Smooth muscle cell of the coronary artery (primary cell): ENCODE measurements at places on chromosomes 3 and 15. TPM values are rescaled to one million over a fixed set of nuclear protein-coding genes. Genes with fewer than 3 reads are reported as not detected.

Gene CPNE4
- not detected in 2 replicates for total RNA-seq

Gene PLCB2
- total RNA-seq, result 0.12 and 0.23 TPM in 2 replicates

Gene NPTN
- total RNA-seq, result 103 and 117 TPM in 2 replicates

Gene SPINK8
- not detected in 2 replicates for total RNA-seq

Gene PHLDB2
- total RNA-seq, result 48.1 and 67.3 TPM in 2 replicates

Gene SEC22C
- total RNA-seq, result 34.9 and 41.1 TPM in 2 replicates

Gene TTBK2
- total RNA-seq, result 5.5 and 8.6 TPM in 2 replicates

Gene ITIH4
- total RNA-seq, result 0.82 and 1.1 TPM in 2 replicates

Gene WDR93
- 0.23 TPM in 1 of 2 replicates, not detected in the other for total RNA-seq

Gene SHISA5
- total RNA-seq, result 88.9 and 137 TPM in 2 replicates

Gene ROPN1
- not detected in 2 replicates for total RNA-seq

Gene IP6K1
- total RNA-seq, result 31.0 and 69.0 TPM in 2 replicates

Gene SATB1
- total RNA-seq, result 13.1 and 23.9 TPM in 2 replicates

Gene NDUFB5
- total RNA-seq, result 106 and 121 TPM in 2 replicates

Gene HYAL3
- 4.0 and 5.3 TPM in 2 replicates for total RNA-seq
